Naive thymus-derived CD4-positive, alpha-beta T cell (primary cell): ENCODE measurements at places on chromosomes 5 and 9. TPM values are rescaled to one million over a fixed set of nuclear protein-coding genes. Genes with fewer than 3 reads are reported as not detected.
A peak's percentile ranks its signal among the peaks of the same experiment; 100 is the strongest.

DNA sequence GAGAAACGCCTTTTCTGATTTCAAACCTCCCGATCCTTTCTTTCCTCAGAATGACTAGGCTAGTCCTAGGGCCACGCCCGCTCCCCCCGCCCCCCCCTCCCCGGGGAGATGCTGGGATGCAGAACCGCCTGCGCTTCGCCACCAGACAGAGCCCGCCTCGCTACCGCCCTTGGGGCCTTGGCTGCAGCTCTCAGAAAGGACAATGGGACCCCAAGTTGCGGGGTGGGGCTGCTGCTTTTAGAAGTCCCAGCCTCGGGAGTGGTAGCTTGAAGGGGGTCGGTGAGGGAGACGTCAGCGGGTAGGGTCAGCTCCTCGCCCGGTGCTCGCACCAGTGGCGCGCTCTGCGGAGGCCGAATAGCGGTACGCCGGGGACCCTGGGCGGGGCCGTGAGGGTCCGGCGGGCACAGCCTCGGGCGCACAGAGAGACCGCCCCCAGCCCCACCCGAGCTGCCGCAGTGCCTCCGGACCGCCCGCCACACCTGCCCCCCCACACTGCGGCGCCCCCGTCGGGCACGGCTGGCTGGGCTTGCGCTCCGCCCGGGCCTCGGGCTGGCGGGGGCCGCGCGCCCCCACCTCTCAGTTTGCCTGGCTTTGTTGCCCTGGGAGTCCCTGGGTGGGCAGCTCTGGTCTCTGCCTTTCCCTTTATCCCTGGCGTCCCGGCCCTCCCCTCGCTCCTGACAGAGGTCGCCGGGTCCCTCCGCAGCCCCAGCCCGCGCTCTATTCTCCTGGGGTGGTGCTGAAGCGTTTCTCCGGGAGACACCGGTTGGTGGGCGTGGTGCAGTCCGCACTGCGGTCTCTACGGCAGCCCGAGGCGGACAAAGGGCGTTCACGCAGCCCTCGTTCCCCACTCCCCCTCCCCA lies 1.2 kb downstream of the MAP1B start:
- DNase-seq, result no peak

- no peak for DNase-seq
Observed at GRCh38 chr5:40871177-40871576, 30.0 kb downstream of the CARD6 start.

- DNase-seq, result no peak
Observed at GRCh38 chr9:133881671-133882381, 110.3 kb downstream of the VAV2 start.

DNA sequence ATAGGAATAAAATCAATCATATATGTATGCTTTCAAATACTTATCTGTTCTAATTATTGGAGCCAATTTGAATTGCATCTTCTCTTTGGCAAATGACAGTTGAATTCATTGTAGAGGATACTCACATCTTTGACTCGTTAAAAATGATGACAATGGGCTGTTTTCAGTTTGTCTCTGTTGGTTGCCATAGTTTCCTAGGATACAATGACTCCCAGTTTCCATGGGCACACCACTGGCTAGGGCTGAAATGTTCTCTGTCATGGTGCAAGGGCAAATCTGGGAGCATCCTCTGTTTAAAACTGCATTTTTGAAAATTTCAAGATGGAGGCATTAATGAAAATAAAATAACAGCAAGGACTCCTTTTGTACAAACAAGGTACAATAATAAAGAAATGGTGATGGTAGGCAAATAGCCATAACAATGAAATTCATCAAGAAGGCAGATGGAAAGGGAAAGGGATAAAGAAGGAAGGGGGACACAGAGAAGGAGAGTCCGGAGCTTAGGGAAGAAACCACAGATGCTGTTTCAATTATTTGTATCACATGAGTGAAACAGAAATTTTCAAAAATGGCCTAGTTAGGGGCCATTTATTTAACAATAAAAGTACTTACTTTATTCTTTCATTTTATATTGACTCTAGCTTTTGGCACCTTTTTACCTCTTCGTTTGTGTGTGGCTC lies 378.8 kb upstream of the SEMA6A start:
- DNase-seq, result no peak

DNA sequence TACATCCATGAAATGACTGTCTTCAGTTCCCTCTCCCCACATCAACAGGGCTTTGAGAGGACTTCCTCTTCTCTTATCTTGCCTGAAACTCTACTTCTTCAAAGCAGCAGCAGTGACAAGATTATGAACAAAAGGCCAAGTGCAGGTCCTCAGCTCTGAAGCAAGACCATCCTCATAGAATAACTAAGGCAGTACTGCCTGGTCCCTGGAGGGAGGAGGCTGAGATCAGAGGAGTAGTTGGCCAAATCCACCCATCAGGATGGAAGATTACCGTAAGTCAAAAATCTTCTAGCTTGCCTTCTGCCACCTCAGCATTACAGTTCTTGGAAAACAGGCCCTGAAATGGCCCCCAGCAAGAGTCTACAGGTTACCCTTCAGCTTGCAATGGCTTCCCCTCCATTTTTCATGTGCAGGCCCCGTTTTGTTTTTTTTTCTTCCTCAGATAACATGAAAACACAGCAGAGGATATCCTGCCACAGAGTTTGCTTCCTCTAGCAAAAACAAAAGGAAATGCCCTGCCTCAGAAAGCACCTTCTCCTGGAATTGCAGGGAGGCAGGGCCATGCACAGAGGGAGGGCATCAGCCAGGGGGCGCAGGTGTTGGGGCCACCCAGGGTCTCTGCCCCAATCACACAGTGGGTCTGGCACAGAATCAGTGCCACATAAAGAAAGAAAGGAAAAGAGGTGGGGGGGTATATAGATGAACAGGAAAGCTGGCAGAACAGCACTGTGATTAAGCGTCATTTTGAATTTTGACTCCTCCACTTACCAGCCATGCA lies 40.0 kb downstream of the KLHL3 start:
- DNase-seq, result peak; percentile 31

GRCh38 chr5:62653864-62654575 lies 75.4 kb downstream of the LRRC70 start:
- DNase-seq, result no peak

GRCh38 chr5:178825444-178825843 lies 34.3 kb upstream of the ZNF354B start:
- DNase-seq, result no peak

- no peak for DNase-seq
Observed at GRCh38 chr9:33942471-33943083, 106.1 kb downstream of the UBAP2 start.

GRCh38 chr9:36893911-36894310 lies 140.2 kb downstream of the PAX5 start:
- no peak for DNase-seq

DNA sequence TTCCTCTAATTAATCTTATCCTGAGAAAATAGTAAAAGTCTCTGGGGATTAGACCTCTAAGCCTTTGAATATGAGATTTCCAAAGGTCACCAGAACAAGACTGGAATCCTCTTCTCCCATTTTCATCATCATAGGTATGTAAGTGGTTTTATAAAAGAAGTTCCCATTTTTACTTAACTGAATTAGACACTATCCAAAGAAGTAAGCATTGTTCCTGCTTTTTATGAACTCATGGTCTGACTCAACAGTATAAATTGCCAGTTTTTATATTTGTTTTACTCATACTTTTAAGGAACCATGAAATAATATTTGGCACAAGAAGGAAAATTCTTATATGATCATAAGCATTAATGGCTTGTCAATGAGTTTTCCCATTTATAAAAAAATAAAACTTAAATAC lies 167.1 kb upstream of the ADRA1B start:
- no peak for DNase-seq

DNA sequence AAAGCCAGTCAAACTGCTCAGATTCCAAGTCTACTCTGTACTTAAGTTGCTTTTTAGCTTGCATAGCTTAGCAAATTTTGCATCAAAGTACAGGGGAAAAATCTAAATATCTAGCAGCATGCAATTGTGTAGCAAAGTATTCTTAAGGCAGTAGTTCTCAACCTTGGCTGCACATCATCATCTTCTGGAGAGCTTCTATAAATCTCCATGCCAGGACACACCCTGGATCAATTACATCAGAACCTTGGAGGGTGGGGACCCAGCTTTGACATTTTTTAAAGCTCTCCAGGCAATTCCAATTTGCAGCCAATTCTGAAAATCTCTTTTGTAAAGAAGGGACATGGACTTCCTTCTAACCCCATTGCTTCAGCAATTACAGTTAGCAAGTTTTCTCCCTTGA lies 187.5 kb downstream of the SNCAIP start:
- no peak for DNase-seq

- DNase-seq, result peak; percentile 43
Observed at GRCh38 chr9:131278702-131279111, 2.4 kb upstream of the FAM78A start.

GRCh38 chr5:68370196-68370595 lies 154.6 kb downstream of the PIK3R1 start:
- no peak for DNase-seq

- no peak for DNase-seq
Observed at GRCh38 chr5:60287174-60287771, 393.7 kb upstream of the PDE4D start.

- no peak for DNase-seq
Observed at GRCh38 chr5:125411744-125412560, 665.5 kb upstream of the ZNF608 start.

GRCh38 chr9:136722093-136722968 lies 10.0 kb downstream of the DIPK1B start:
- no peak for DNase-seq

GRCh38 chr5:121273833-121274433 lies 577.7 kb upstream of the FTMT start:
- no peak for DNase-seq

GRCh38 chr5:148991566-148991965 lies 71.3 kb downstream of the SH3TC2 start:
- no peak for DNase-seq

DNA sequence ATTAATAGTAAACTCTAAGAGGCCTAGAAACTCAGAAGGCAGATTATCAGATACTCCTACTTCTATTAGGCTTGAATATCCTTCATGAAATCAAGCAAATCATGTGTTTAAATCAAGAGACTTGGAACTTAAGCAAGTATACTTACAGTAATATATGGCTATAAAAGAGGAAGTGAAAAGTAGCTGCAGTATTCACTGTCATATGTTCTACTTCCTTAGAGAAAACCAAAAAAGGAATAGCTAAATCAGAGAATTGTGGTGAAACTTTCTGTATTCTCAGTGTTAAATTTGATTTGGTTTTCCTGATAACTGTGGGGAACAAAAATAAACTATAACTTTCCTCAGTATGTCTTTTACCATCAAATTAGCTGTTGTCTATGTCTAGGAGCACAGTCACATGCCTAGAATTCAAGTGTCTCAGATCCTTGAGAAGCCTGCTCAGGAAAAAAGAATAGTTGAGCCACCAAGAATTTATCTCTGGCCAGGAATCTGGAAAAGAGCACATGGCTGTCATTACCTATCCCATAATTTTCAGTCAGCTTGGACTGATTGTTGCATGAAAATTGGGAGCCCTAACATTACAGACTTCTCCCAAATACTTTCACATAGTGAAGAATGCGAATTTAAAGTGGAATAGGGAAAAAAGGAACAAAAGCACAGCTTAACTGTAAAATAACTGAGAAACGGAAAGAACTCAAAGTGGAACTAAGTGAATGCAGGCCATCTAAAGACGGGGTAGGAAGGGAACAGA lies 1.7 kb downstream of the FKBP15 start:
- no peak for DNase-seq

DNA sequence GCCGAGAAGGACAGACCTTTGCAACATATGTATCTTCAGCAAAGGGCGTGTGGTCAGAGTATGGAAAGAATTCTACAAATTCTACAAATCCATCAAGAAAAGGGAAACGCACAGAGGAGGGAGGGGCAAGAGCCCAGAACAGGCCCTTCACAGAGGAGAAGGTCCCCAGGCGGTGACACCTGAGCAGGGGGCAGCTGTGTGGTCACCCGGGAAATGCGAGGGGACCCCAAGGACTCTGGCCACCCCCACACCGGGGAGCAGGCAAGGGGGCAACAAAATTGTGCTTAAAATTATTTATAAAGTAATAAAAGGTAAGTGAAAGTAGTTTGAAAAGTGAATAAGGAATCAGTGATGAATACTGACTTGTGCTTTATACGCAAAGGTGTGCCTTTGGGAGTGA lies 17.6 kb downstream of the NACC2 start:
- no peak for DNase-seq

Gene FAM221B
- not detected for polyA plus RNA-seq

Gene PKD2L2
- 1.2 TPM for polyA plus RNA-seq

Gene FOCAD
- 18.3 TPM for polyA plus RNA-seq

Gene PTPDC1
- 2.5 TPM for polyA plus RNA-seq

Gene IFNA2
- polyA plus RNA-seq, result not detected

Gene NUTM2F
- not detected for polyA plus RNA-seq

Gene HMCN2
- polyA plus RNA-seq, result not detected

Gene CA9
- polyA plus RNA-seq, result not detected

Gene CARTPT
- not detected for polyA plus RNA-seq

Gene EIF4E1B
- not detected for polyA plus RNA-seq

Gene SPATA31D4
- not detected for polyA plus RNA-seq
